ENCODE measurements at places on chromosomes 12 and 14.

DNA sequence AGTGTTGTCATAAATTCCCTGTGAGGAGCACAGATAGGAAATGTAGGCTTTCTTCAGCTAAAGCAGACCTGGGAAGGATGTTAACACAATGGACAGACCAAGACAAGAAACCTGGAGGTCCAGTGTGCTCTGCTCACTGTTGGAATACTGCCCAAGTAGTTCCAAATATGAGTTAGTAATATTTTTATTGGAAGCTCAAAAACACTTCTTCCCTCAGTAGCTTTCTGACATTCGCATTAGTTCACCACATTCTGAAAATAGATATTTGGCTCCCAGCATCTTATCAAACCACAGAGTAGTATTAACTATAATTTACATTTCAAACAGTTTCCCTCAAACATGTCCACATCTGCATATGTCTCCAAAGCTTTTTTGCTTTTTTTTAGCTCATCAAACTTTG is 74.8 kb upstream of the PYGL start:
- no peak for DNase-seq

DNA sequence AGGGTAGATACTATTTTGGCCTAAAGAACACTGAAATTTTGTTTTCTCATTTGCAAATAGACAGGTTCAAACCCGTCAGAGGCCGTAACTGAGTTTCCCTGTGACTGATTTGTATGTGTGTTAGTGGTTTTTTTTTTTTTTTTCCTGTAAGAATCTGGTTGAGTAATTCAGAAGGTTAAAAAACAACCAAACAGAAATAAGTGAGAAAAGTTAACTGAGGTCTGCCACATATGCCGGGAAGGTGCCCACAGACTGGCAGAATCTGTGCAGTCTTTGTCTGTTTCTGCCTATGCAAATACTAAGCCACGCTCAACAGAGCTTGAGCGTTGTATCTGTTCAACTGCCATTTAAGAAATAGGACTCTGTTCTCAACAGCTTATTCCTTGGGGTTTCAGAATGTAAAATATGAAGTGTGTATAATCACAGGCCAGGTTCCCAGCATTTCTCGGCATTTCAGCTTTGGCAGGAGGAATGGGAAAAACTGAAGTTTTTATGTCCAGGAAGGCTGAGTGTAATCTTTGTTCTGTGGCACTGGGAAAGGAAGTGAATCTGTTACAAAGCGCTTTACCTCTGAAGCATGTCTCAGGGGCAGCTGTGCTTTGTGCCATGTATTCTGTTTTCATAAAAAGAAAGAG is 181.9 kb downstream of the PRKCH start:
- DNase-seq: no peak

DNA sequence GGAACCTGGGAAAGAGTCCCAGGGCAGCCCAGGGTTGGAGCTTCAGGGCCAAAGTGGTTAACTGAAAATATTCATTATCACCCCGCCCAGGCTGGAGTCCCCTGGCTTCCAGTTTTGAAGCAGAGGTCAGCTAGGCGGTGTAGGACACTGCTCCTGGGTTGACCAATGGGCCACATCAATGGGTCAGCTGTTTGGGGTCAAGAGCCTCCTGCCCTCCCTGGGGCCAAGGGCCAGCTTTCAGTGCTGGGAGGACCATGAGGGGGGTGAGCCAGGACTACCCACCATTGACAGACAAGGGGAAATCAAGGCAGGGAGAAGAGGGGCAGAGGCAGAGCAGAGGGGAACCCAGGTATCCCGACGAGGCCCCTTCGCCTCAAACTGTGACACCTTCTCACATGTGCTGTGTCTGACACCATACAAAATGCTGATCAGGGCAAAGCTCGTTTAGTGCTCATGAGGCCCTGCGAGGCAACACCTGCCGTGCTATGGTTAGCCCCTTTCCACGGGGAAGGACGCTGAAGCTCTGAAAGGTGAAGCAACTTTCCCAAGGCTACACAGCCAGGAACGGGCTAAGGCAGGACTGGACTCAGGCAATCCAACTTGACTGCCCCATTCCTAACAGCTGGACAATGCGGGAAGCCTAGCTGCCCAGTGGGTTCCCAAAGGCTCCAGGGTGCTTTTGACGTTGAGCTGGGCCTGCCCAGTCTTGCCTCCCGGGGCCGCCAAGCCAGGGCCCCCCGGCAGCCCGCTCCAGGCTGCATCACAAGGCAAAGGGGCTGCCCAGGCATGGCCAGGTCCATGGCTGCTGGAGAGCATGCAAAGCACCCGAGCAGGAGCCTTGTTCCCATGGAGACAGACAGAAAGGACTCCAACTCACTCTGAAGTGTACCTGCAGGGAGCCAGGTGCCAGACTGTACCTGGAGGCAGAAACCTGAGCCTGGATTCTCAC is 2.0 kb downstream of the SYNE3 start:
- peak; percentile 72 for DNase-seq

GRCh38 chr12:130240831-130241590 is 78.7 kb downstream of the FZD10 start:
- DNase-seq: no peak

DNA sequence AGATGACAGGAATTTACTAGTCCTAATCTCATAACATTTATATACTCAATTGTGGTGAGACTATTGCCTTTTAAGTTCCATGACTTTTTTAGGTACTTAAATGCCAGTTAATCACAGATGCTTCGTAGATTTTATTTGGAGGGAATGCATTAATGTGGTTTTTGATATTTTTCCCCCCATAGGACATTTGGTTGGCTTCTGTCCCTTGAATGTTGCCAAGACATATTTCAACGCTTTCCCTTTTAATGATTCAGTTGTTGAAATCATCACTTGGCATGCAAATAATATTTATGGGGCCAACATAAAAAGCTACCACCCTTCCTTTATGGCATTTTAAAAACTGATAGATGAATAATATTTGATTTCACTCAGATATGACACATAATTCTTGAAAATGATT is 172.1 kb downstream of the ACSS3 start:
- DNase-seq: no peak

DNA sequence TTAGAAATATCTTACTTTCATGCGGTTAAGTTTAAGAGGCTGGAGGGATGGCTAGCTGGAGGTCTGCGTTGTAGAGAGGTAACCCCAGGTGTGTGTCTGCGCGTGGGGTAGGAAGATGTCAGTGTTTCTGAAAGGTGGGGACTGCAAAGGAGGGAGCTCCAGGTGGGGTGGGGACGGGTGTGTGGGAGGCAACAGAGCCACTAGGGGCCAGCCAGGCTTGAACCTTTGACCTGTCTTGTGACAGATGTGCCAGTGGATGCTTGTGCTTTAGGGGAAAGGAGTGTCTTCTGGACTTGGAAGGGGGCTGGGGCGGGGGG is 841 bp downstream of the GLI1 start:
- no peak for DNase-seq

- DNase-seq: no peak
These were observed 117.7 kb downstream of the RFLNA start for GRCh38 chr12:124412646-124413015.

- no peak for DNase-seq
These were observed 302.8 kb downstream of the FSCB start for GRCh38 chr14:44204061-44204835.

DNA sequence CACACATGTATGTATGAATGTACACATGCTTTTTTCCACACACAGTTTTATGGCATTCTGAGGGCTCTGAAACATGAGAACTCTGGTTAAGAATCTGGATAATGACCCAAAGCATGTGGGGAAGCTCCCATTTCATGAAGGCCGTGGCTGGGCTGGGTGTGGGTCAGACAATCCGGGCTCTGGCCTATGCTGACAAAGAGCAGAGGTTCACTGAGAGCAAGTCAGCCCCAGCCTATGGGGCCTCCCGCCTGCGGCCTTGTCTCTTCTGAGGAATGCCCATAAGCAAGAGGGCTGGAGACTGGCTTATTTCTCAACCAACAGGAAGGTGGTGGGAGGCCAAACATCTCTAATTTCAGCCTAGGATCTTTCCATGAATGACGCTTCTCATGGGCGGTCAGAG is 8.5 kb downstream of the MYH6 start:
- no peak for DNase-seq

DNA sequence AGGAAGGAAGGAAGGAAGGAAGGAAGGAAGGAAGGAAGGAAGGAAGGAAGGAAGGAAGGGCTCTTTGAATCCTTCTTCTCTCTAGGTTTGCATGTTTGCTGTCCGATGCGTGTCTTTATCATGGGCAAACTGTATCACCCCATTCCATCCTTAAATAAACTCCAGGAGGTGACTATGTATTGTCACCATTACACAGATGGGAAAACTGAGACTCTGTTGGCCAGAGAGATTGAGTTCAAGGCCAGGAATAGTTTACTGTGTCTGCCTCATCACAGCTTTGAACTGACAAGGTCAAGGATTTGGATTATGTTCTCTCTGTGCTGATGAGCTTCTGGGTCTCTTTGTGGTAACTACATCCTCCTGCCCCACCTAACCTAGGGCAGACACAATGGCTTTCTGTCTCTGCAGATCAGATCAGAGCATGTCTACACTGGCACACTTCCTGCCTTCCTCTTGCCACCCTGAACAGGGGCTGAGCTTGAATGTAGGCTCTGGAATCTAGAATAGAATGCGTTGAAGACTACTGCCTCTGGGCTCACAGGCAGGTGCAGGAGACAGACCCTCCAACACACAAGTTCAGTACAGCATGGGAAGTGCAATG is 78.9 kb upstream of the MAP1LC3B2 start:
- no peak for DNase-seq

DNA sequence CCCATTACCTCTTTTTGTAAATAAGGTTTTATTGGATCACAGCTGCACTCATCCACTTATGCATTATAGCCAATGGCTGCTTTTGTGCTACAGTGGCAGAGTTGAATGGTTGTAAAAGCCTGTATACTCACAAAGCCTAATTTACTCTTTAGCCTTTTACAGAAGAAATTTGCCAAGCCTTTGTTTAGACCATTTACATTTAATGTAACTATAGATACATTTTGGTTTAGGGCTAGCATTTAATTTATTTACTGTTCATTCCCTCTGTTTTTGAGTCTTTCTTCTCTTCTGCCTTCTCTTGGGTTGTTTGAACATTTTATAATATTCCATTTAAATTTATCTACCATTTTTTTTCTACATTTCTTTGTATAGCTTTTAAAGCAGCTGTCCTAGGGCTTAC is 217.1 kb upstream of the AMIGO2 start:
- DNase-seq: no peak
